T follicular helper cell (primary cell): ENCODE measurements at places on chromosomes 2 and 18.

GRCh38 chr2:39524061-39524460 lies 87.0 kb upstream of the MAP4K3 start:
- DNase-seq = no peak

GRCh38 chr2:23449831-23450331 lies 64.9 kb downstream of the KLHL29 start:
- DNase-seq = no peak

DNA sequence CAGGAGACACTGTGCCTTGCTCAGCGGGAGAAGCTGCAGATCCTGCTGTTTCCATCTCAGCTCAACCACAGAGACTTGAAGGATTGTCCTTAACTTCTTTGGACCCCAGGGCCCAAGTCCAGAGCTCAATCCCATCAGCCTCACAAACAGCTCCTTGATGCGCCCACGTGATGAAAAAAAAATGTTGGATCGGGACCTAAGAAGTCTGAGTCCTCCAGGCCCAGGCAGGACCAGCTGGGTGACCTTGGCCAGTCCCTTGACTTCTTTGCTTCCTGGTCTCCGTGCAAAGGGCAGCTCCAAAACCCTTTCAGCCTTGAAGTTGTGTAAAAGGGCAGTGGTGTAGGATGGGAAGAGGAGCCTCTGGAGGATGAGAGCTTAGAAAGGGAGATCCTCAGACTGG lies 175.5 kb downstream of the ZFP36L2 start:
- no peak for DNase-seq

- no peak for DNase-seq
These were observed 1218.9 kb downstream of the DSC3 start for GRCh38 chr18:29823671-29824070.

- DNase-seq = no peak
These were observed 253.7 kb downstream of the DYM start for GRCh38 chr18:49206717-49207116.

- no peak for DNase-seq
These were observed 94.3 kb downstream of the ADCYAP1 start for GRCh38 chr18:998936-999335.

GRCh38 chr2:126655051-126655450 lies 907 bp upstream of the GYPC start:
- no peak for DNase-seq

GRCh38 chr18:3442919-3443318 lies 7.1 kb upstream of the TGIF1 start:
- no peak for DNase-seq

DNA sequence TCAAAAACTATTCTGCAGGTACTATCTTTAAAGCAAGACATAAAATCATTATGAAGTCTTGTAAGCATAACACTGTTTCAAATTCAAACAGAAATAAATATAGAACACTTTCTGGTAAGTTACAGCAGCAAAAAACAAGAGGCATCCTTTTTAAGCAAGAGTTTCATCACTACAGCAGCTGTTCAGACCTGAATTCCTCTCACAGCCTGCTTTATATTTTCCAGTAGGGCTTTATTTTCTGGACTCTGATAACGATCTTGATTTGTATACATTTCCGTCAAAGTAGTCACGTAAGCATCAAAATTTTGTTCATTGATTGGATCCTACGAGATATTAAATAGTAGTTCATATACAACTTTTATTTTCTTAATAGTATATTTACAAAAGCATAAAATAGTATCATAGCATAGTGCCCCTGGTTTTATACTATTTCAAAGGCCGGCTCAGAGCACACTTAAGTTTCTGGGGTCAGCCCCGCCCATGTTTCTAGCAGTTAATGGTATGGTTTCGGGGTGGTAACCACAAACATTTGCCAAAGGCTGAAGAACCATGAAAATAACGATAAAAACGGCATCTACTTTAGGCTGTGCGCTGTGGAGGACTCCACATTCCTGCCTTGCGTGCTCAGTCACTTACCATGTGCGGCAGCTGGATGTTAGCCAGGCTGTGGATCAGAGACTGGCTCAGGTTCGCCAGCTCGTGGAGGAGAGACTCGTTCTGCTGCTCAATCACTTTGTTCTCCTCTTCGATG lies 47.5 kb upstream of the PXDN start:
- DNase-seq = no peak

DNA sequence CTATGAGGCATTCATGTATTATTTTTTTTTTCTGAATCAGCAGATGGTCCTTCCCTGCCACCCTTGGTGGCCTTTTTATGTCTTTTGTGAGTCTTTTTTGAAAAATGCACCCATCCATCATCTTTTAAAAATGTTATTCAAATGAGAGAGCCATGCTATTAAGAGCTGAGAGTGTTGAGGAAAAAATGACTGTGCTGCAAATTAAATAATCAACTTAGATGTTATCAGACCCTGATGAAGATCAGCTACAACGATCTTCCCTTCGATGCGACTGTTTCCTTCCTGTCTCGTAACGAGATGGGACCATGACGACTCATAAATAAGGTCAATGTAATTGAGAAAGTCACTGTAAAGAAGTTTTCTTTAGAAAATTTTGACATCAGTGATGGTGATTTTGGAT lies 44.4 kb downstream of the TRIB2 start:
- no peak for DNase-seq

- DNase-seq = no peak
These were observed 169.8 kb downstream of the MREG start for GRCh38 chr2:215843579-215843978.

GRCh38 chr18:48676756-48677368 lies 138.0 kb downstream of the CTIF start:
- peak; percentile 38 for DNase-seq

- DNase-seq = no peak
These were observed 83.9 kb upstream of the MAPRE2 start for GRCh38 chr18:34957119-34957863.

- DNase-seq = no peak
These were observed 214.0 kb upstream of the KCNJ3 start for GRCh38 chr2:154484338-154485099.

GRCh38 chr2:20061476-20061875 lies 10.0 kb upstream of the LAPTM4A start:
- DNase-seq = no peak

DNA sequence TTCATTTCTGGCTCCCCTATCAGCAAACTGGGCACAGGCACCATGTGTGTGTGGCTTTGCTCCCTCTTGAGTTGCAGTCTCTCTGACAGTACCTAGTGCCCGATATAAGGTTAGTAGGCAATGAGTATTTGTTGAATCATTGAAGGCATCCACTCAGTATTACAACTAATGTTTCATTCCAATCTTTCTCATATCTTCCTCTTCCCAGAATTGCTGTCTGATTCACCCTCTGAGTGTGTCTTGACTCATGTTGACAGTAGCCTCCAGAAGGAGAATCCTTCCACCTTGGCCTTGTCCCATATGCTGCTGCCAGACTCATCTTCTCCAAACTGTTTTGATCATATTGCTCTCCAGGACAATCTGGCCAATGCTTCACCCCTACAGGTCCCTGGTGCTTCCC lies 202.5 kb downstream of the LRRTM1 start:
- no peak for DNase-seq

DNA sequence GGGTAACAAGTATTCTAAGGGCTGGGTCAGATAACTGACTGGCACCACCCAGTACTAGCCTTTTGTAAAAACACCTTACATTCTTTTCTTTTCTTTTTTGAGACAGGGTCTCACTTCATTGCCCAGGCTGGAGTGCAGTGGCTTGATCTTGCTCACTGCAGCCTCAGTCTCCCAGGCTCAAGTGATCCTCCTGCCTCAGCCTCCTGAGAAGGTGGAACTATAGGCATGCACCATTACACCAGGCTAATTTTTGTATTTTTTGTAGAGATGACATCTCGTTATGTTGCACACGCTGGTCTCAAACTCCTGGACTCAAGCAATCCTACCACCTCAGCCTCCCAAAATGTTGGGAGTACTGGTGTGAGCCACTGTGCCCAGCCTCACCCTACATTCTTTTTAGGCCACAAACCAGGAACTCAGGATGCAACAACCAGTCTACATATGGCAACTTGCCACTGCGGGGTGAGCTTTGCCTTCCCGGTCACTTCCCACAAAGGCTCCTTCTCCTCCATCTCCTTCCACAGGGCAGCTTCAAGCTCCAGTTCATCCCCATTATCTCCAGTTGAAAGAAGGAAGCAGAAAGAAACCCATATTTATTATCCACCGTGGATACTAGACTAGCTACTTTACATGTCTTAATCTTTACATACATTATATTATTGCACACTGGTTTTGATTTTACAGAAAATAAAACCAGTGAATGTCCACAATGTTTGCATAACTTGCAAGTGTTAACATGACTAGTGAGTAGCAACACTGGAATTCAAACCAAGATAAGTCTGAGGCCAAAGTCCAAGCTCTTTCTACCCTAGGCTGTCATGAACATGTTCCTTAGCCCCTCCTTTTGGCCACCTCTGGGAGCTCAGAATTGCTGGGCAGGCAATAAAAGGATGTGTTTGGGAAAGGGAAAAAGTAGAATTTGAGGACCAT lies 23.7 kb upstream of the AP1S3 start:
- DNase-seq = no peak

DNA sequence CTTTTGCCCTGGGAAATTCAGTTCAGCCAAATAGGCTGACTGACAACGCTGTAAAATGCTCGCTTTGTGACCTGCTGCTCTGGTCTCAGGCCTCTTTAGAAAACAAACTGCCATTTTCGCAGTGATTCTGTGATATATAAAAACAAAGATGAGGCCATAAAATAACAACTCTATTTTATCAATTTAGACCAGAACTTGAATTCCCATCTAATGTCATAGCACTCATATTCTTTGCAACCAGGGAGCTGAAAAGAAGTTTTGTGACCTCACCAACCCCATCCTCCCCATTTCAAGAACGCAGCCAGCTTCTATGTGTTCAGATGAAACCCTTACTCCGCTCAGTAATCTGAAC lies 40.3 kb downstream of the TCF4 start:
- no peak for DNase-seq

GRCh38 chr2:63012541-63012940 lies 38.1 kb upstream of the OTX1 start:
- no peak for DNase-seq

DNA sequence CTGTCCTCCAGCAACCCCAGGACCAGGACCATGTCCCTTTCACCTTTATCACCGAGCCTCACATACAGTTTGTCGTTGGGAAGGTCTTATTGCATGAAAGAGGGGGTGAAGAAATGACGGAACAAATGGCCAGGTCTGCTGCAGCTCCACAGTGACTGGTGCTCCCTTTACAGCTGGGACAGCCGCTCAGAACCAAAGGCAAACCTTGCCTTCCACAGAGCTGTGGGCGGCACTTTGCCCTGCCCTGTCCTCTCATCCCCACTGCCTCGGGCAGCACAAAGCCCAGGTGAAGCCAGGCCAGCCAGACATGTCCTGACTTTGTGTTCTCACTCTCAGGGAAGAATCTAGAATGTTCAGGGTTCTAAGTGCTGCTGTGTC lies 961 bp downstream of the GPR55 start:
- DNase-seq = no peak

DNA sequence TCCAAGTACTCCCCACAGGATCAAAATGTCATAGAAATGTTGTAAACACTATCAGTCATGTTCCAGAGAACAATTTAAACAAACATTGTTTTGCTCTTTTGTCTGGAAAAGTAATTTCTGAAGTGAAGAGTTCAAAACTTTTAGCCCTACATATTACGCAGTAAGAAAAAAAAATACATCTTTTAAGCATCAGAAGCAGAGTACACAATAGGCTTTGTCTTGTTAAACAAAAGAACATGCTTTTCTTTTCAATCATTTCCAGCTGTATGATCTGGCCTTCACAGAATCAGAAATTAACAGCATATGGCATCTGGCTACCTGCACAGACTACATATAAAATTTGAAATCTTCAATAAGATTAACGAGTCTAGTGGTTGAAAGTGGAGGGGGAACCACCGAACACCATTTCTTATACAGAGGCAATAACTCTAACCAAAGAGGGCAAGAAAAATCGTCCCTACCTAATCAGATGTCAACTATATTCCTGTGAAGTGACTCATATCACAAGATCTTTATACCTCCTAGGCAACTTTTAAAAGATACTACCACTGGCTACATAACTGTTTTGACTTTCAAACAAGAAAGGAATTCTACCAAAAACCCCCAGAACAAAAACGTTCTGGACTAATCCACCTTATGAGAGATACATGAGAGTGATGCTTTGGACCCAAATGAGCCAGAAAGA lies 149.3 kb downstream of the EXOC6B start:
- DNase-seq = no peak

- no peak for DNase-seq
These were observed 113.4 kb downstream of the GBX2 start for GRCh38 chr2:236054621-236055305.

GRCh38 chr2:173740639-173741038 lies 224.5 kb downstream of the SP3 start:
- no peak for DNase-seq

DNA sequence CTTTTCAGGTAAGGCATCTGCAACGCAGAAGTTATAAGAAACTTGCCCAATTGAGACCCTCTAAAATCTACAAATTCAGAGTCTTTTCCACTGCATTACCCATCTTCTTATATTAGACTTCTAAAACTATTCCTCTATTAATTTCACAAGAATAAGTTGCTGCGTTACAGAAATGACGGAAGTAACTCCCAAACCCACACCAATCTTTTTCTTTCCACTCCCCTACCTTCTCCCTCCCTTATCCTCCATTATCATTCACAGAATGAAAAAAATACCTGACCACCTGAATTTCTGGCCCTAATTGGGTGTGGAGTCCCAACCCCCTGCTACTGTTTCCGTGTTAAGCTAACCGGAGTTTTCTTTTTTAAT lies 689 bp downstream of the RPRD1A start:
- DNase-seq = no peak

- DNase-seq = no peak
These were observed 125.3 kb upstream of the PPP1CB start for GRCh38 chr2:28626376-28626775.

DNA sequence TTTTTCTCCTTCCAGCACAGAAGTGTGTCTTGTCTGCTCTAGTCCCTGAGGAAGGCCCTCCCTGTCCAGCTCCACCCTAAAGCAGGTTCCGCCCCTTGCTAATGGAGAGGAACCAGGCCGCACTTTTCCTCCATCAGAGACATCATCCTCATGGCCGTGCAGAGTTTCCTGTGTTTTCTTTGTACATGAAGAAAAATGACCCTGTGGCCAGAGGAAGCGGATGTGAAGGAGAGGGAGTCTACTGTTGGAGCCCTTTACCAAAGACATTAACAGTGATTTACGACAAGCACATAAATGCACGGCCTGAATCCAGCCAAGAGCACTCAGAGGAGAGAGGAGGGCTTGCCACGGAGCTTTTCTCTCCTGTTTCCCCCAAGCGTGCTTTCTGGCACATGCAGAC lies 109.5 kb downstream of the RNF144A start:
- DNase-seq = no peak
